ENCODE measurements at places on chromosomes 7 and 10.

DNA sequence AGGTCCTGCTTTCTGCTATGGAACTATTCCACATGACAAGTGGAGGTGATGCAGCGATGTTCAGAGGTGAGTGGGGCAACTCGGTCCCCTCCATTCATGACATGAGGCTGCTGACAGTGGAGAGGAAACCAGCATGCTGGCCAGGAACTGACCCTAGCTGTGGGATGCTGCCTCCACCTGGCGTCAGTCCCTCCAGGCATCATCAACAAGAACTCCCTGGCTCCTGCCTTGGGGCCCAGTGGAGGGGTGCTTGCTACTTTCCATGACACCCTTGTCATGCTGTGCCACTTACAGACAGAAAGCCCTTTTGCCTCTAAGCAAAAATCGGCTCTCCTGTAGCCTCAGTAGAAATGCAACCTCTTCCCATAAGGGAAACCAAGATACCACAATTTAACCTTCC is 118.5 kb downstream of the LRRC18 start:
- DNase-seq, result no peak

DNA sequence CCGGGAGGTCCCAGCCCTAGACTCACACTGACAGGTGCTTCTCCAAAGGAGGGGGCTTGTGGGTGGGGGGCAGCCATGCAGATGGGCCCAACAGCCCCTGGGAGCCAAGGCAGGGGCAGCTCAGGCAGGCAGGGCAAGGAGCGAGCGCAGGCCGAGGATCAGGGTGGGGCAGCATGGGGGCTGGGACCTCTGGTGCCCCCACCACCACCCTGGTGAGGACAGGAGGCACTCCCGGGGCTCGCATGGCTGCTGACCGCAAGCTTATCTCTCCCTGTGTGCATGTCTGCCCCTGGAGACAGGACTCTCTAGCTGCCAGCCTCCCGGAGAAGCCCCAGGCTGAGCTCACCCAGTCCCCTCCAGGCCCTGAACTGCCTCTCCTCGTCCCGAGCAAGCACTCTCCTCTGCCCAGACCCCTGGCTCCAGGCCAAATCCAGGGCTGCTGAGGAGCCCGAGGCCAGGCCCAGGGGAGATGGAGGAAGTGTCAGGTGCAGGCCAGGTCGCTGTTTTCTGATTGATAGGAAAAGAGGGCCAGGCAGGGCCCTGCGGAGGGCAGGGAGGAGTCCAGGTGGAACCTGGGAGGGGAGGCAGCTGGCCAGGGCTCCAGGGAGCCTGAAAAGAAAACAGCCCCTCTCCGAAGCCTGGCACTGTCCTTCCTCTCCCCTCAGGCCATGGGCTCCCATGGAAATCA is 39.0 kb downstream of the PDGFA start:
- DNase-seq, result no peak

DNA sequence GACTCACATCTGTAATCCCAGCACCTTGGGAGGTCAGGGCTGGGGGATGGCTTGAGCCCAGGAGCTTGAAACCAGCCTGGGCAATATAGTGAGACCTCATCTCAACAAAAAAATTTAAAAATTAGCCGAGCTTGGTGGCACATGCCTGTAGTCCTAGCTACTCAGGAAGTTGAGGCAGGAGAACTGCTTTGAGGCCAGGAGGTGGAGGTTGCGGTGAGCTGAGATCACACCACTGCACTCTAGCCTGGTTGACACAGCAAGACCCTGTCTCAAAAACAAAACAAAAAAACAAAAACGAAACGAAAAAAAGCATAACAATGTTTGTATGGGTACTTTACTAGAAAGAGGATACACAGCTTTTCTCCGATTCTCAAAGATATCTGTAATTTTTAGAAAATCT is 31.8 kb downstream of the WNT16 start:
- DNase-seq, result no peak

GRCh38 chr10:75287697-75288096 is 51.9 kb upstream of the COMTD1 start:
- DNase-seq, result no peak

- DNase-seq, result no peak
Observed at GRCh38 chr7:33193308-33193864, 64.0 kb downstream of the BBS9 start.

DNA sequence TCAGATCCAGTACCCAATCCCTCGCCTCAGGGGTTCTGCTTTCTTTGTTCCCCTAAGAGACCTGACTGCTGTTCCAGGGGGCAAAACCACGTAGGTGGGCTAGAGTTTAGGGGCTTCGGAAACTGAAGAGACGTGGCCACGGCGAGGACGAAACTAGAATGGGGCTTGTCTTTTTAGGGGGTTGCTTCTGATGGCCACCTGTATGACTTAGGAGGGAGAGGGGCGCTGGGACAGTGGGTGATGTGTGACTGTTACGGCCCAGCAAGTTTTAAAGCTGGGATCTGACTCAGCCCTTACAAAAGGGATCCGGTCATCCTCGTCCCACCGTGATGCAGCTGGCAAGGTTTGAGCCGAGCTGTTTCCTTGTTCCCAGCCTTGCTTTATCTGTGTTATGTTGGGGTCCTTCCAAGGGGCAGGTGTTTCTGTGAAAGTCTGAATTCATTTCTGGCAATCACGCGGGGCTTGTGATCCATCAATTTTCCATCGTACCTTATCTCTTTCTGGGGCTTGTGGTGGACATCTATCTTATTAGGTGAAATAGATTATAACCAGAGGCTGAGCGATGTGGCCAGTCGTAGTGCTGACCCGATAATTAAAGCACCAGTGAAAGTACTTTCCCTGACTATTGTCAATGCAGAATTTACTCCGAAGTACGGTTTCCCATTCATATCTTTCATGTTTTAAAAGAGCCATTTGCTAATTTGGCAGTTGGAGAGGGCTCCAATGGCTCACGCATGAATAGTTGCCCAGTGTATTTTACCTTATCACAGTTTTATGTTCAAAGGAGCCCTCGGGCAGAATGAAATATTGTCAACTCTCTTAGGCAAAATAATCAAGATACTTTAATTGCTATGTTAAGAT is 830 bp downstream of the MET start:
- DNase-seq, result no peak

DNA sequence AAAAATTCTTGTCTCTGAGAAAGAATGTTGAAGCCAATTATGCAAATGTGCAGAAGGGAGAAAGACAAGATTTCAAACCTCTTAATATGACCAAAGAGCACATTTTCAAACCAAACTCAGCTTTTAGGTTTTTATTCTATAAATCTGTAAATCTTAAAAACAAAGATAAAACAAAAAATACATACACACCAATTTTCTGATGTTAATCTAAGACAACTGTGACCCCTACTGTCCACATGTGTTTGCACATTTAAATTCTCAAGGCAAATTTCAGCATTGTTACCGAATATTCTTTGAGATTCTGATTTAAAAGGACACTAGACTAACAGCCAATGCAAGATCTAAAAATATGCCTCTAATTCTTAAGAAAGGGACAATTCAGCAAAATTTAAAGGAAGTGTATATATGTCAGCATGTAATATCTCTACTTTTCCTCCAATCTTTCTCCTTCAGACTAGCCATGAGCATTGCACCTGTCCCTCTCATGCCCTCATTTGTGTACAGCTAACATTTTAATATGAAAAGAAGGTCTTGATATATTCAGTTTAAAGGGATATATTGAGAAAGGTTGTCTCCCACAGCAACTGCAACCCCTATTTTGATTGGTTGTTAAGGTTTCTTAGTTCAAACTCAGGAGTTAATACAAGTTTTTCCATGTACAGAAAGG is 417.9 kb downstream of the IPMK start:
- DNase-seq, result no peak

- no peak for DNase-seq
Observed at GRCh38 chr10:28800144-28800543, 122.8 kb downstream of the BAMBI start.

GRCh38 chr7:113504142-113504541 is 385.8 kb upstream of the SMIM30 start:
- DNase-seq, result no peak

DNA sequence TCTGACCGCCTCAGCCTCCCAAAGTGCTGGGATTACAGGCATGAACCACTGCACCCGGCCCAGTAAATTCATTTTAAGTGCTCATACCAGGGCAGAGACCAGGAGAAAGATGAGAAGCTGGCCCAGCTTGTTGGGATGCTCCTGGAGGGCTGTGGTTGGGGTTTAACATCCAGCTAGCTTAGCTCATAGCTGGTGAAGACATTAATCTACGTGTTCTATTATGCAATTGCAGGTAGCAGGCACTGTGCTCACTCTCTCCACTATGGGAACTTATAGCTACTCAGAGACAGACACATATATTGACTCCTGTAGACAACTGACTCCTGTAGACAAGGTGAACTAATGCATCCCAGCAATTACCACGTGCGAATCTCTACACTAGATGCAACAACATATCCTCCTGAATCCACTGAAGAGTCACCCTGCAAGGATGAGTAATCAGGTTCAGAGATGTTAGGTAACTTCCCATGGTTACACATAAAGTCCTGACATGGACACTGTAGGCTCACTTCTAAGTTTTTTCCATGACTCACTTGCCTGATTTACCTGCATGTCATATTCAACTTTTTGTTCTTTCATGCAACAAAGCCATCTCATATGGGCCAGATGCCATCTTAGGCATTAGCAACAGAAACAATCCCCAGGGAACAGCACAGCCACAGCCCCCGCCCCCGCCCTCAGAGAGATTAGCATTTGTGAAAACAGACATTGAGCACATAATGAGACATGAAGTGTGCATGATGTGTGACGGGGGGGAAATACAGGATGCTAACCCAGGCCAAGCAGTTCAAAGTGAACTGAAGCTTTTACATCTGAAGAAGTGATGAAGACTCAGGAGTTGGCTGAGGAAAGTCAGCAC is 37.2 kb downstream of the ERLIN1 start:
- DNase-seq, result peak; percentile 42

DNA sequence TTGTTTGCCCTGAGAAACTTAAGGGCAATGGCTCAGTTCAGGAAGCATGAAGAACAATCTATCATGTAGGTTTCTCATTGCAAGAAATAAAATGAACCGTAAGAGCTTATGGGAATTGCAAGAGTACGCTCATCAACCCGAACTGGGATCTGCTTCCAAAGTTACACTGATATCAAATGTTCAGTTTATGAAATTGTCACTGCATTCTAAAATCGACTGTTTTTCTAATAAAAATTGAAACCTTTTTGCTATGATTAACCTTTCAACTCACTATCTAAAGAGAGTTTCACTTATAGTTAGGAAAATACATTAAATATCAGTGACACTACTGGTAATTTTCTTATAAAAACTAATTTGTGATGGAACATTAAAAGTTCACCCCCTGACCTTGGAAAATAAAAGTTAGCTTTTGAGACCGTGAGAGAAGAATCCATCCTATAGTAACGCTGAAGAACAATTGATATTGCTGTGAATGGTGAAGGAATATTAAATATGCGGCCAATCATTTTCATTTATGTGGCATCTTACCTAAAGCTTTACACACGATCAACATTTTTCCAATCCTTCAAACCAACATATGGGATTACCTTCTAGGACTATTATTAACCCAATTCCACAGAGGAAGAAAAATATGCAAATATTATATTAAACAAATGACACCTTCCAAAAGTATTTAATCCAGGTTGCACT is 2.2 kb downstream of the MEOX2 start:
- no peak for DNase-seq

- DNase-seq, result no peak
Observed at GRCh38 chr10:63522277-63522687, 1.1 kb downstream of the REEP3 start.

- DNase-seq, result no peak
Observed at GRCh38 chr7:139523199-139523941, at the start of gene CLEC2L. TSS of gene CLEC2L (plus strand) at chr7:139523685. CDS start at chr7:139523928, 243 bp downstream.

DNA sequence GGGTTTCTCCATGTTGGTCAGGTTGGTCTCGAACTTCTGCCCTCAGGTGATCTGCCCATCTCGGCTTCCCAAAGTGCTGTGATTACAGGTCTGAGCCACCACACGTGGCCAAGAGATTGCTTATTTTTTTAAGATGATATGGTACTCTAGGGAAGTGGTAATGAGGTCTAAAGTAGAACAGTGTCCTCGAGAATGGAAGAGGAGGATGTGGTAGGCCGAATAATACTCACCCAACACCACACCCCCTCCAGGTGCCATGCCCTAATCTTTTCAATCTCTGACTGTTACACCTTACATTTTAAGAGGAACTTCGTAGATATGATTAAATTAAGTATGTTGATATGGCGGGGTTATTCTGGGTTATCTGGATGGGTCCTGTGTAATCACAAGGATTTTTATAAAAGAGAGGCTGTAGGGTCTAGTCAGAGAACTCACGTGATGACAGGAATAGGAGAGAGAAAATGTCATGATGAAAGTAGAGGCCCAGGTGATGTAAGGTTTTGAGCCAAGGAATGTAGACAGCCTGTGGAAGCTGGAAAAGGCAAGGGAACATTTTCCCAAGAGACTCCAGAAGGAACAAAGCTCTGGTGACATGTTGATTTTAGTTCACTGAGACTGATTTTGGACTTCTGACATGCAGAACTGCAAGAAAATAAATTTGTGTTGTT is 29.5 kb downstream of the CDK13 start:
- DNase-seq, result no peak

GRCh38 chr10:14601872-14602725 is 172.6 kb downstream of the FAM107B start:
- DNase-seq, result no peak

- DNase-seq, result no peak
Observed at GRCh38 chr10:123930340-123931001, 38.9 kb upstream of the CPXM2 start.

DNA sequence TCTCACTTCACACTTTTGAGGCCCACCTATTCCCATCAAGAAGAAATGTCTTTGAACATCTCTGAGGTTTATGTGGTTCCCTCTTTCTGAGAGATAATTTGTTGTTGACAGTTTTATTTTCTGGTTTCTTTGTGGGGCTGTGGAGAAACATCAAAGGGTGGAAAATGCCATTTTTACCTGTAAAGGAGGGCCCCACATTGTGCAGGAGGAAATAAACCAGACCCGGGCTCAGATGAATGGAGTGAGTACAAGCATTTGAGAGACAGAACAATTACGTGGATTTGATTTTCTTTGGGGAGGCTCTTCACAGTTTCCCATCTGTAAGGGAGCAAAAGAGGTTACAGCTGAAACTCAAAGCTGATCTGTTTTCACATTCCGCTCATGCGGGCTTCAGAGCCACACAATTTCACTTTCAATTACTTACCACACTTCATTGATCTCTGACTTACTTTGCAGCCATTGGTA is 29.8 kb downstream of the ITPRIP start:
- DNase-seq, result no peak

DNA sequence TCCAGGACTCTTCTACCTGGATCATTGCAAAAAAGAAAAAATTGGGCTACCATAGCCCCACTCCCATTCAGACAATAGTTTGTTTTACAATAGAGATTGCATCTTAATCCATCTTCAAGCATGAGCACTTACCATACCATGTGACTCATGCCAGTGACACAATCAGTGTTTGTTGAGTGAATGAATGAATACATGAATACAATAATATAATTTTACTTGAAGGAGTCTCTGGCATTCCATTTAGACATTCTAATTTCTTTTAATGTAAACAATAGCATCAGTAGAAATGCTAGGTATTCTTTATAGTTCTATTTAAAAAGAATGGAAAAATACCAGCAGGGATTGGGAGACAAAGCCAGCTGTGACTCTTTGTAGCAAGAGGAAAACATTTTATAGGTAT is 141.6 kb upstream of the AKR1E2 start:
- no peak for DNase-seq

GRCh38 chr10:32980242-32980557 is 22.2 kb upstream of the ITGB1 start:
- no peak for DNase-seq

- no peak for DNase-seq
Observed at GRCh38 chr10:11654659-11655058, 43.2 kb upstream of the USP6NL start.
